ENCODE measurements at places on chromosomes 12 and 14.

- DNase-seq = no peak
Measured at GRCh38 chr12:25875661-25876060, 82.8 kb upstream of the RASSF8 start.

DNA sequence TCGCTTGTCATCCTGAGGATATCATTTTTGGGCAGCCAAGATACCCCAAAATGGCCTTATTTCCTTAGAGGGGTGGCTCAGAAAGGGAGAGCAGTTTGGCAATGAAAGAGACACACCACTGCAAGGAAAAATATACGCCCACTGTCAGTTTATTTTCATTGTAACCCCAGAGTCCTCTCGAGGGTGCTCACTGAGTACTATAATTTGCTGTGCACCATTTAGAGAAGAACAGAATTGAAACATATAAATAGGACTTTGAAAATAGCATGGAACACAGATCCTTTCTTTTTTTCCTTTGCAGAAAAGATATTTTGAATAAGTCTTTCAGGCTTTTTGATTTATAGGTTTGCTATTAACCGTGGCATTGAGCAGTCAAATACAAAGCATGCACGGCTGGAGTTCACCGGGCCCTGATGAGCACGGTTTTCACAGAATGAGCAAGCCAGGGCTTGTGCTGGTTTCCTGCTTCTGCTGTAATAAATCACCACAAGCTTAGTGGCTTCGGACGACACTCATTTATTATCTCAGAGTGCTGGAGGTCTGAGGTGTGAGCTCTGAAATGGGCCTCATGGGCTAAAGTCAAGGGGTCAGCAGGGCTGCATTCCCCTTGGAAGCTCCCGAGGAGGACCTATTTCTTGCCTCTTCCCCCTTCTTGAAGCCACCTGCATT, 152.3 kb downstream of the ZNF664 start:
- peak; percentile 69 for DNase-seq

GRCh38 chr14:79668951-79669350, 542.4 kb downstream of the DIO2 start:
- DNase-seq = no peak

DNA sequence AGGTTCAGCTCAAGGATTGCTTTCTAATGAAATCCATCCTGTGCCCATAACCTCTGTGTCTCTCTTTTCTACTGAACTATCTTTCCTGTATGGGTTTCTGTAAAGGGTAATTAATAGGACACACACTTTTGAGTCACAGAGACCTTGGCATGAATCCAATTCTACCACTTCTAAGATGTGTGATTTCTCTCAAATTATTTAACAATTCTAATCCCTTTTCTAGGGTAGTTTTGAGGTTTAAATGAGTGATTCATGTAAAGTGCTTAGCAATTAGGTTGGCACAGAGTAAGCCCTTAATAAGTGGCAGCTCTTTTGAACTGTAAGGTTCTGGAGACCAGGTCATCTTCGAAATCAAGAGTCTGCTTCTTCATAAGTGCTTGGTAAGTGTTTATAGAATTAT, 202.7 kb downstream of the RASSF9 start:
- DNase-seq = no peak
